ENCODE measurements at places on chromosomes 7 and 10. TPM values are rescaled to one million over a fixed set of nuclear protein-coding genes. Genes with fewer than 3 reads are reported as not detected.
A peak's percentile ranks its signal among the peaks of the same experiment; 100 is the strongest.

DNA sequence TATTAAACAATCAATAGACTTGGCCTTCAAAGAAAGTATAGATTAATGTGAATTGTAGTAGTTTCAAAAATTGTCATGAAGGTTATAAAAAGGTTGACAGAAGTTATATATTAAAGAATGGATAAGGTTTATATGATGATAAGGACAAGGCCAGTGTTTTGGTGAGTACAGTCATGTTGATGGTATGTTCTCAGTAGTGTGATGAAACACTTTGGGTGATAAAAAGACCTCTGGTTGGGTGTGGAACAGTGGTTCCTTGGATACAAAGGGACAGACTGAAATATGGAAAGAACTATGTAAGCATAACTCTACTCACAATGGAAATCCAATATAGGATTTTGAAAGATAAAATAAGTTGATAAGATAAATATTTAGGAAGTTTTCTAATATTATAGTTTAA lies 866.3 kb downstream of the ANKRD7 start:
- DNase-seq: no peak

- DNase-seq: no peak
Measured at GRCh38 chr7:102228935-102229334, 57.7 kb upstream of the SH2B2 start.

DNA sequence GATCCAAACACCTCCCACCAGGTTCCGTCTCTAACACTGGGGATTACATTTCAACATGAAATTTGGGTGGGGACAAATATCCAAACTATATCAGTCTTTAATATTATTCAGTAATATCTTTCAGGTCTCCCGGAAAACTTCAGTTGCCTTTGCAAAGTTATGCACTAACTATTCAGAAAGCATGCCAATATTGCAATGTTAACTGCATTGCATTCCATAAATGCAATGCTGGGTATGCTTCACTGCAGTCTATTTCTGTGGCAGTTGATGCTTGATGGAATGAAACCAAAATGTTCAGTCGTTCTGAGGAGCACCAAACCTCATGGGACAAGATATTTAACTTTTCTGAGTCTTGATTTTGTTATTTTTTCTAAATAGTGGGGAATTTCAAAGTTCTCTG lies 147.5 kb downstream of the SLC16A9 start:
- DNase-seq: no peak

- no peak for DNase-seq
Measured at GRCh38 chr10:35386594-35387174, 50.4 kb downstream of the CCNY start.

DNA sequence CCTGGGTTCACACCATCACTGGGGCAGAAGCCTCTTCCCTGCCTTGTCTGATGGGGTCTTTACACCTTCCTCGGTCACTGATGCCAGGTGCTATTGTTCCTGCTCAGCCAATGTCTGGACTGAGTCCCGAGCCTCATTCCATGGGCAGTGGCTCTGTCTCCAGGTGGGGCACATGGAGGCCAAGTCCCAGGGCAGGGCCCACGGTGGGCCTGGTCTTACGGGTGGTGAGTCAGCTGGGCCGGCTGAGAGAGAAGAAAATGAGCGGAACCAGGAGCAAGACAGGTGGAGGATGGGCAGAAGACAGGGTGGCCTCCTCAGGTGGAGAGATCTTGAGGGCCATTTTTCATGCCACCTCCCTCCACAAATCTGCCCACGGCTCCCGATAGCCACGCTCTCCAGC lies 131.7 kb upstream of the FAM20C start:
- no peak for DNase-seq

DNA sequence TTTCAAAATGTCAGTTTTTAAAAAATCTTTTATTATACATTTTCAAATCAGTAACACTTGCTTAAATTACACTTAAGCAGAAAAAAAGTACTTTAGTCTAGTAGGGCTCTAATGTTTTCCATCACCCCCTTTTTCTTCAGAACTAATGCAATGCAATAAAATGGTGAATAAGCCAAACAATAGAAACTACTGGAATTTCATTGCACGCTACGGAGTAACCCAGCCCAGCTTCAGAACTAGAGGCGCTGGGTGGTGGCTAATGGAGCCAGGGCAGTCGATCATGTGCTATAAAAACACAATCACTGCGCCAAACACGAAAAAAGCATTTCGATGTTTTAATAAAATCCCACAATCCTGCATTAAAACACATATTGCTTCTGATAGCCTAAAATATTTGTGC lies 59.9 kb upstream of the ODAD2 start:
- no peak for DNase-seq

DNA sequence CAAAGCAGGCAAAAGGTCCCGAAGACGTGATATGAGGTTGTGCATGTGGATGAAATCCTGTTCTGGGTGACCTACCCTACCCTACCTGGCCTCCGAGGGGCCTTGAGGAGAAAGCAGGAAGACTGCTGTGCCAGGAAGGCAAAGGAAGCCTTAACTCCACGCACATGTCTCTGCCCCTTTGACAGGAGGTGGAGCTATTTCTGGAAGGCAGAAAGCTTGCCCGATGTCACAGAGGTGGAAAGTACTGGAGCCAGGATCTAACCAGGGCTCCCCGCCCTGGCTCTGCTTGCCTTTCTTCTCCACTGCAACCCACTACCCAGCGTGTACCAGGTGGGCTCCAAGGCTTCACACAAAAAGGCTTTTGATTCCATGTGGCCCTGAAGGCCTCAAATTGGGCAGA lies 66.4 kb upstream of the DDC start:
- no peak for DNase-seq

DNA sequence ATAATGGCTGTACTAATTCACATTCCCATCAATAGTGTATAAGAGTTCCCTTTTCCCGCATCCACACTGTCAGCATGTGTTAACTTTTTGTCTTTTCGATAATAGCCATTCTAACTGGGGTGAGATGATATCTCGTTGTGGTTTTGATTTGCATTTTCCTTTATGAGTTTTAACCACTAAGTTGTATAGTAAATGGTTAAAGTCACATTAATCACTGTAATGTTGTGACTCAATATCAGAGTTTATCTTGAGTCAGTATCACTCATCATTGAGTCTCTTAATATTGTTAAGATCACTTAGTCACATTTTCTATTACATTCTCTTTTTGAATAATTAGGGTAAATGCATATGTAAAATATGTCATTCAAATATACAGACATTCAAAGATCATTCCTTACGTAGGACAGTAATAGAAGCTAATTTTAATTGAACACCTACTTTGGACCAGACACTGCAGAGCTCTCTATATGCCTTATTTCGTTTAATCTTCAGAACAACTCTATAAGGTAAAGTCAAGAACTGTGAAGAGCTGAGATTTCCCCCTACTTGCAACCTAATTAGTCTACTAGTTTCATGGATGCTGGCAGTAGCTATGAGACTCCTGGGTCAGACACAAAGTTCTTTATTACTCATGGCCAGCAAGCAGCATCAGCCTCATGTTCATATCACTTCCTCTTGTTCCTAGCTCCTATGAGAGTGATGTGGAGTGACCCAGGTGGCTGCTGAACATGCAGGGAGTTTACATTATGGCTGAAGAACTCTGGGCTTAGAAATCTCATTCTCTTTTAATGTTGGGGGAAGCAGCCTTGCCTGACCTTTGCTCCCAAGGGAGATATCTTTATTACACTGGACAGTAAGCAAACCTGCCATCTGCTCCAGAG lies 30.5 kb downstream of the CREB5 start:
- DNase-seq: no peak

GRCh38 chr10:58414270-58415041 lies 29.2 kb downstream of the TFAM start:
- peak; percentile 34 for DNase-seq

GRCh38 chr7:27115221-27116026 lies 12.9 kb upstream of the HOXA2 start:
- DNase-seq: no peak

Gene CCDC172
- not detected for total RNA-seq

Gene MUC3A
- total RNA-seq: not detected

Gene FZD1
- total RNA-seq: 15.9 TPM

Gene NUTM2E
- 0.20 TPM for total RNA-seq

Gene FFAR4
- 1.6 TPM for total RNA-seq

Gene ELOVL3
- total RNA-seq: 33.1 TPM
